Endothelial cell (in vitro differentiated cells): ENCODE measurements at places on chromosomes 1 and 21.

GRCh38 chr1:169048043-169048442 is 58.4 kb upstream of the ATP1B1 start:
- no peak for DNase-seq

- DNase-seq: no peak
Measured at GRCh38 chr1:92184632-92185031, 33.1 kb upstream of the C1orf146 start.

- no peak for DNase-seq
Measured at GRCh38 chr1:100413035-100413434, 60.7 kb downstream of the CDC14A start.

- peak; percentile 98 for DNase-seq
Measured at GRCh38 chr1:109493805-109494539, at the start of gene CYB561D1. CYB561D1 (plus strand) TSS chr1:109494094; CDS start chr1:109494140, 46 bp downstream.

- DNase-seq: no peak
Measured at GRCh38 chr1:236921610-236922009, 82.6 kb downstream of the MT1HL1 start.

DNA sequence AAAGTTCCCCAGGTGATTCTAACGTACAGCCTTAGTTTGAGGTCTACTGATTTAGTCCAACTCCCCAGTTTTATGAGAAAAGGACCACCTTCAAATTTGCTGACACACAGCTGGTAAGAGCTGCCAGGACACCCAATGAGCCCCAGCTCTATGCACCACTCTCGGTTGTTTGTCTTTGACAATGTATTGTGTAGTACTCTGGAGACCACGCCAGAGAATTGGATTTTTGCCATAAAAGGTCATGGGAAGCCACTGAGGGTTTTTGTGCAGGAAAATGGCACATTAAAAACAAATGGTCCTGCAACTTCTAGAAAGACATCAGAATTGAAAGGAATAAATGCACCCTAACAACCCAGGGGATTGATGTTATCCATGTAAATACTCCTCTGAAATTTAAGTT is 7.1 kb upstream of the IER5 start:
- DNase-seq: no peak

- DNase-seq: no peak
Measured at GRCh38 chr1:5887971-5888361, 104.3 kb downstream of the NPHP4 start.

DNA sequence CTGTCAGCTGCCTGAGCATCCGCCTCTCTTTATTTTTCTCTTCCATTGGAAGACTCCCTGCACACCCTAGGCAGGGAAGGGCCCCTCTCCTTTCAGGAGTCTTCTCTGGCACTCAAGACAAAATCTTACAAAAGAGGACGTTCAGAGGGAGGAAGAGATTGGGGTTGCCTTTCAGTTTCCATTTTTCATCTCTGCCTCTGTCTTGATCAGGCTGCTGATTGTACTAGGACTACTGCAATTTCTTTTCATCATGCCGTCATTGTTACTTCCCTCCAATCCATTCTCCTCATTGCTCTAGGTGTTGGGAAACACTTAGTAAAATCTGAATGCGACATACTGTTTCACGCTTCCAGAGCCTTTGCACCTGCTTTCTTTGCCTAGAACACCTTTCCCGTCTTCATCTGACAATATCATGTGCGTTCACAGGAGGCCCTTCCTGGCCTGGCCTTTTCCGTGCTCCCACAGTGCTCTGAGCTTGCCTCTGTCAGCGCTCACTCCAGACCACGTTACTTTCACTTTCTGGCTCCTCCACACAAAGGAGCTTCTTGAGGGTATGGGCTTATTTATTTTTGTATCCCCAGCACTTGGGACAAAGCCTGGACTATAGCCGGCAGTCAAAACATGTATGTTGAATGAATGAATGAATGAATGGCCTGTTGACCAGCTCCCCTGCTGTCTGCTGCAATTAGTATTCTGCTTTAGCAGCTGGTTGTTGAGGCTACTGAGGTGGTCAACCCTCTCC is 10.9 kb downstream of the LRRC71 start:
- DNase-seq: no peak

- DNase-seq: no peak
Measured at GRCh38 chr1:183702087-183702812, 49.1 kb upstream of the APOBEC4 start.

DNA sequence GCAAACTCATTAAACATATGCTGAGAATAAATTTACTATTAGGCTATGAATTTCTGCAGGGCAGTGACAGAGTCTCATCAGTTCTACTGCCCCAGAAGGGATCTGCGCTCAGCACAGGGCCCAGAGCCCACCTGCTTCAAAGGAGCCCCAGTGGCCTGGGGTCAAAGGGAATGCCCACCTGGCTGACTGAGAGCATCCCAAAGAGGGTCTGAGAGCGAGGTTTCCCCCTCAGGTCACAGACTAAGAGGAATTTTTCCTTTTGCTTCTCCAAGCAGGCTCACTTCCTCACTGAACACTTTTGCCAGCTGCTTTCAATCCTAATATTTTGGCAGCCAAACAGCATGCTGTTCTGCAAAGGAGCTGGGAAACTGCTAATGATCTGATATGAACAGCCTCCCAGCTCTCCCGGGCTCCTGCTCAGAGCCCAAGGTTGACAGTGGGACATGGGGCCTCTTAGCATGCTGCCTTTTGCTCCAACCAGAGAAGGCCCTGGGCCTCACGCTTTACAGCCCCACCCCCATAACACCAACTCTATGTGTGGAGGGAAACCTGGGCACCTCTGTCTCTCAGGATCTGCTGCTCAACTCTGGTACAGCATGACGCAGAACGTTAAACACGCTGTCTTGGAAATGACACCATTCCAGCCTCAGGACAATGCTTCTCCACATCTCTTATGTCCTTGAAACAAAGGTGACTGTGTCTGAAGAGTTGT is 70.7 kb upstream of the SYT6 start:
- DNase-seq: no peak

DNA sequence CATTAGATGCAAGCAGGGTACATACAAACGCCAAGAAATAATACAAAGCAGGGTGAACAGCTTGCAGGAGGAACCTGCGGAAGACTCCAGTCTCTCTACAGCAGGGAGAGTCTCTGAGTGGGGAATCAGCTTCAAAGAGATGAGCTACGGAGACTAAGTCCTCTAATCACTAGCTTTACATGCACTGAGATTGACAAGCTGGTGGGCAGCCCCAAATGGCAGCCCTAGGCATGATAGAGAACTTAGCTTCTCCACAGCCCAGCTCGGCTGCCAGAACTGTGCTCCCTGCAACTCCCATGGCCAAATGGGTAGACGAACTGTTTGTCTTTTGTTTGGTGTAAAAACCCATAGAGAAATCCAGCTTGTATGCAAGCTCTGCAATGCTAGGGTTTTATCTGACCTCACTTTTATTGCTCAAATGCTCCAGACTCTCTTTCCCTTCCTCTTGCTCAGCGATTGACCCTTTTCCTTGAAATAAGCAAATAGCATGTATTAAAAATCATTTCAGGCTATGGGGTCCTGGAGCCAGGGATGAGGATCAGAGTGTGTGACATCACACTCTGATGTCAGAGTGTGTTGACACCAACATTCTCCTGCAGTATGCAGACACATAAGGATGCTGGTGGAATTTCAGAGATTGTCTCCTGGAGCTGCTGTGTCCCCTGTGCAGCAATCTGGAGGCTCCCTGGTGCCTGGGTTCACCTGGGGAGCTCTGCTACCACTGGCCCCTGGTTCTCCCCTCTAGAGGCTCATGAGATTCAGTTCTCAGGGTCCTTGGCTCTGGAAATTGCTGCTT is 238.5 kb downstream of the TTLL7 start:
- DNase-seq: no peak

- no peak for DNase-seq
Measured at GRCh38 chr1:178127482-178128191, 33.7 kb downstream of the RASAL2 start.

GRCh38 chr1:96370757-96371156 is 350.8 kb upstream of the PTBP2 start:
- DNase-seq: no peak

- DNase-seq: no peak
Measured at GRCh38 chr1:168789501-168789900, 60.5 kb upstream of the DPT start.

DNA sequence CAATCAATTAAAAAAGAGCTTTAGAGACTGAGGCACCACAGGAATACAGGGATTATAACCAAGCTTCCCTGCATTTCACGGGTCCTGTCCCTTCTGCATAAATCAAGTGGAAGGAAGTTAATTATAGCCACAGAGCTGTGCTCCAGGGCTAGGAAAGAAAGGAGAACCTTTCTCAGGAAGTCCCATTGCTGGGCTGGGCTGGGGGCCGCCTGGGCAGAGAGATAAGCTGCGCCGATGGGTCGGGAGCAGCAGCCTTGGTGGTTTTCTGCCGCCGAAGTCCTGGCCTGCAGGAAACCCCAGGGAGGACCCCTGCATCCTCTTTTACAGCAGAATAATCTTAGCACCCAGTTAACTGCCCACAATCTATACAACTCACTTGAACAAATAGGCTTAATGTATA is 12.6 kb upstream of the CD34 start:
- peak; percentile 76 for DNase-seq

DNA sequence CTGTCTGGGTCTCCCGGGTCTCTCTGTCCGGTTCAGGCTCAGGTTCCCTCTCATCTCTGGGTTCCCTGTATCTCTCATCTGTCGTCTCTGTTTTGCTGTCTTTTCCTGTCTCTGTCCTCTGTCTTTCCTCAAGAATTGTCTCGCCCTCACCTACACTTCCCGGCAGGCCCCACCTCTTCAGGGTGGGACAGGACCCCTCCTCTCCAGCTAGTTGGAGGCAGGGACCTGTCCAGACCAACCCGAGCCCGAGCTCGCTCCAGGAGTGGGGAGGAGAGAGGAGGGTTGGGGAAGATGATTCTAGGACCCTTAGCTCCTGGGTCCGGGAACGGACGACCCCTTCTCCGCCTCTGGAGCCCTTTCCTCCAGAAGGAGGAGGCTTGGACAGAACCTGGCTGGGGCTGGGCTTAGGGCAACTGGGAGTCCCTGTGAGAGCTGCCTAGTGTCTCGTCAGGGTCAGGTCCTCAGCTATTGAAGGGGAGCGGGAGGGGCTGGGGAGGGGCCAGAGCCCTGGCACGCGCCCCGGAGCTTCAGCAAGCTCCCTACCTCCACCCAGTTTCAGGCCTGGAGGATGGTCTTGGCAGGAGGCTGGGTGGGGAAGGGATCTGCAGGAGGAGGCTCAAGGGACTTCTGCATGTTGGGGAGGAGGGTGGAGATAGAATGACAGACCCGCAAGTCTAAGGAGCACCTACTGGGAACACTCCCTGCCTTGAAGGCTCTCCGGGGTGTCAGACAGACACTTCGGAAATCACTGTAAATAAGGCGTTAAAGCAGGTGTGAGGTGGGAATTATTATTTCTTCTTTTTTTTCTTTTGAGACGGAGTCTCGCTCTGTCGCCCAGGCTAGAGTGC is 26.3 kb upstream of the EPB41 start:
- DNase-seq: peak; percentile 39

DNA sequence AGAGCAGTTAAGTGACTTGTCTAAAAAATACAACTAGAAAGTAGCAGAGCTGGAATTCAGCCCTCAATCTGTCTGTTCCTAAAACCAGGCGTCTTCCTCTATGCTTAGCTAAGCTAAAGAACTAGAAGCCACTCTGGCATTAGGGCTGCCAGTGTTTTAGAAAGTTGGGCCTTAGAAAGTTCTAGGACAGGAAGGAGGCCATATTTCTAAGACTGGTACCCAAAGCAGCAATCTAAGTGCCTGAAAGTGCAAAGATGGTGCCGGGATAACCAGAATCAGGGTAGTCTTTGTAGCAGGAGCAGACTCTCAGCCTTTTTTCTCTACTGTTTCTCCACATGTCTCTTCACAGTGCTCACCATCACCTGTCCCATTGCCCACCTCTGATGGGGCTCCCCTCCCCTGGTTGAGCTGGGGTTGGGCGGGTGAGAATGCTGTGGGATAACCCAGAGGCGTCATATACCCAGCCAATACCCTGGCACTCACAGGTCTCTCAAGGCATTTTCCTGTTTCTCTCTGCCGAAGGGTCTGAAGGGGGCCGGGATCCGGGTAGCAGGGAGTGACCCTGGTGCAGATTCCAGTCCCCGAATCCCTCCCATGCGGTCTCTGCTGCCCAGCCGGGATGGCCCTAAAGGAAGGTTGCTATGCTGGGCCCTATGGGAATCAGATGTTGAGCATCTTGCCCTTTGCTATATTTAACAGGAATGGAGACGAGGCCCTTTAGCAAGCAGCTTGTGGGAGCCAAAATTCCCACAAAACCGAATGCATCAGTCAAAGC is 1.1 kb upstream of the RCSD1 start:
- DNase-seq: no peak

GRCh38 chr1:70961374-70961975 is 86.1 kb downstream of the PTGER3 start:
- no peak for DNase-seq

DNA sequence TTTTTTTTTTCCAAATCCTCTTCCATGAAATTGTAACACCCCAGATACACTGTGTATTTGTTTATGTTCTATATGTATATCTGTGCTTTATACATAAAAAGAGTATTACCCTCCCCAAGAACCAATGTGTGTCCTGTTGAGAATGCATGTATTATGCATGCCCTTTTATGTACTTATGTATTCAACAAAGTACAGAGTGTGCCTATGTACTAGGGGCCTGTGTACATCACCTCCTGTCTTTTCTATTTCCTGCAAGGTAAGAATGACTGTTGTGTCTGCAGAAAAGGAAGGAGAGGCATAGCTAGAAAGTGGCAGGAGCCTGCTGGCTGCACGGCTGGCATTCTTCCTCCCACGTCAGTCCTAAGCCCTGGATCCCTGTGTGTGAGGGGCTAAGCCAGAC is 7.0 kb downstream of the TMEM61 start:
- no peak for DNase-seq

DNA sequence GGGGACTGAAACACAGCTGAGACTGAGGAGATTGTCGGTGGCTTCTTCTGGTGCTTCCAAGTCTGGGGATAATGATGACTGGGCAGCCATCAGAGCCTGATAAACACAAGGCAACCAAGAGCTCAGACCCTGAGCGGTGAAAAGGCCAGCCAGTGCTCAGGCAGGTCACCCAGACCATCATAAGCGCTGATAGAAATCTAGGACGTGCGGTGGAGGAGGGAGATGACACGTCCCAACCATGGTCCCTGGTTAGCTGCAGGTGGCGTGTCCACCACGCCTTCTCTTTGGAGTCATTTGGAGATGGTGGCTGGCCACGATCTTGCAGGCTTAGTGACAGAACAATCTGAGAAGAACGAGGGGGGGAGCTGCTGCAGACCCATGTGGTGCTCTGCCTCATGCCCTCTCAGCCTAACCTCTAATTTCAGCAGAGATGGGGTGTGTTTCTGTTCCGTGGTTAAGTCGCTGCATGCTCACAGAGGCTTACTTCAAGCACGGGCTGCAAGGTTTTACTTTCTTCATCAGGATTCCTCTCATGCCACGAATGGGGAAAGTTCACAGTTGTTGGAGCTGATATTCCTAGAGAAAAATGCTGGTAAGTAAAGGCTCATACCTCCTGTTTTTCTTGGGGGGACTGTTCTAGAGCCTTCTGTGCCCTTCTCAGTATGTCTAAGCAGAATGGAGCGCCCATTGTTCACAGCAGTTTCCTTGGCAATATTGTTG is 17.4 kb upstream of the IGSF5 start:
- no peak for DNase-seq

DNA sequence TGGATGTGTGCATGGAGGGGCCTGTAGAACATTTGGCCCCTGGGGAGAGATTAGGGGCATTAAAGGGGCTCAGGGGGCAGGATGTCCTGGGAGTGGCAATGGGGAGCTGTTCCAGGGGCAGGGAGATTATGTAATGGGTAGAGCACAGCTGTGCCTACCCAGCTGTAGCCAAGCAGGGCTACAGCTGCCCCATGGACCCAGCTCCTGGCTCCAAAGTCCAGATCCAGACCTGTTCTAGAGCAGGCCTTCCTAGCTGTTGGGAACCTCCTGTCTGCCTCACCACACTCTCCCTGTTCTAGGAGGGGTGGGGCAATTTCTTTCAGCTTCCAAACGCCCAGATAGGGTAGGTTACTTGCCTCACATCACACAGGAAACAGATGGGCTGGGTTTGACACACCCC is 5.6 kb downstream of the RPS6KA1 start:
- DNase-seq: no peak
